ENCODE measurements at places on chromosomes 5 and 9. TPM values are rescaled to one million over a fixed set of nuclear protein-coding genes. Genes with fewer than 3 reads are reported as not detected.

PCDHGA11 gene
- 17.5 TPM for total RNA-seq

ADAMTSL2 gene
- total RNA-seq: 0.05 TPM

VCAN gene
- total RNA-seq: 70.5 TPM

LECT2 gene
- total RNA-seq: not detected

PDCD1LG2 gene
- total RNA-seq: 20.4 TPM

UBE2D2 gene
- total RNA-seq: 110 TPM

ST8SIA4 gene
- 1.6 TPM for total RNA-seq

NTNG2 gene
- total RNA-seq: 0.58 TPM

VAV2 gene
- 33.7 TPM for total RNA-seq

DMRT3 gene
- 0.47 TPM for total RNA-seq

SIGMAR1 gene
- total RNA-seq: 134 TPM

TPPP gene
- total RNA-seq: 0.19 TPM

C5orf52 gene
- total RNA-seq: not detected

NEUROG1 gene
- total RNA-seq: not detected

SHC3 gene
- total RNA-seq: 7.3 TPM

RNF183 gene
- not detected for total RNA-seq

IL7R gene
- 0.82 TPM for total RNA-seq

SIL1 gene
- 48.7 TPM for total RNA-seq

NME5 gene
- total RNA-seq: 5.8 TPM

LHX3 gene
- total RNA-seq: not detected

PFN3 gene
- total RNA-seq: not detected

LURAP1L gene
- 10.8 TPM for total RNA-seq

NUTM2G gene
- total RNA-seq: not detected

ZNF366 gene
- total RNA-seq: 33.7 TPM

IL13 gene
- not detected for total RNA-seq

SEMA6A gene
- 9.3 TPM for total RNA-seq

APBA1 gene
- total RNA-seq: 15.2 TPM

PHF24 gene
- 0.06 TPM for total RNA-seq

COL15A1 gene
- 5.8 TPM for total RNA-seq

SAPCD2 gene
- 6.1 TPM for total RNA-seq

PCDHB9 gene
- 0.15 TPM for total RNA-seq

TUSC1 gene
- 19.4 TPM for total RNA-seq

PCDHGA1 gene
- 0.39 TPM for total RNA-seq

SLC4A9 gene
- 0.06 TPM for total RNA-seq

ACTBL2 gene
- 2.8 TPM for total RNA-seq

STK32A gene
- total RNA-seq: not detected

LRRC14B gene
- not detected for total RNA-seq

LCNL1 gene
- total RNA-seq: not detected

PDGFRB gene
- 13.0 TPM for total RNA-seq

KIAA0825 gene
- total RNA-seq: 2.9 TPM

OR4F3 gene
- not detected for total RNA-seq

DOLK gene
- 32.1 TPM for total RNA-seq

PCDHGB3 gene
- 5.5 TPM for total RNA-seq

LCN1 gene
- total RNA-seq: not detected

TLX3 gene
- not detected for total RNA-seq

NEK6 gene
- 53.8 TPM for total RNA-seq

ELP1 gene
- total RNA-seq: 18.2 TPM

GALNT10 gene
- total RNA-seq: 51.4 TPM

DND1 gene
- 1.1 TPM for total RNA-seq

PCDHGA8 gene
- 2.3 TPM for total RNA-seq

ITK gene
- not detected for total RNA-seq

Measured in glomerular endothelial cell (primary cell).